ENCODE measurements at places on chromosomes 12 and 14.

- H3K27ac ChIP-seq: no peak overlapping the region
- DNase-seq: no peak
- peaks cover 11% of the 10 kb centered on the region for H3K27me3 ChIP-seq
- no peaks in the 10 kb centered on the region for H3K36me3 ChIP-seq
- H3K4me1 ChIP-seq: peaks cover under 1% of the 10 kb centered on the region
- H3K4me3 ChIP-seq: peak overlapping the region; percentile 30
Measured at GRCh38 chr14:53946404-53947093, 10.1 kb downstream of the BMP4 start.

DNA sequence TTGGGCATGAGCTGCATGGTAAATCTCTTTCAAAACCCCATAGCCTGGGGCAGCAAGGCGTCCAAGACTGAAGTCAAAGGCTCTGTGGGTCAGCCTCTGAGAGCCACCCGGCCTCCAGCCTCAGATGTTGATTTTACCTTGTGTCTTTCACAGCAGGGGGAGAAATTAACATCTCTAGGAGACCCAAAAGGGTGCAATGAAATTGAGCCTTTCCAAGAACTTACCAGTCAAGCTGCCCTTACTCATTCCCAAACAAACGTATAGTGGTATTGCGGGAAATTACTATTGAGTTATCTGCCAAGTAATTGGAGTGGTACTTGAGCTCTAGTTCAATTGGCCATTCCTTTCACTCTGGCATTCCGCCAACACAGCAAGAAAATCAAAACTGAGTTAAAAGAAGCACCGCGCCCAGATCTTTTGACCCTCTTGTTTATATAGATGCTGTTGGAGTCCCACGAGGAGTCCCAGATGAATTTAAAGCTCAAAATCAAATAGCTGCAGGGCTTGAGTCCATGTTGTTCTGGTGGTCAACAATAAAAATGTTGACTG lies 380.7 kb upstream of the SYT1 start:
- H3K4me3 ChIP-seq: no peak overlapping the region
- H3K27ac ChIP-seq: no peak overlapping the region
- no peaks in the 10 kb centered on the region for H3K36me3 ChIP-seq
- H3K27me3 ChIP-seq: peaks cover 3% of the 10 kb centered on the region

GRCh38 chr14:101898416-101898815 lies 66.0 kb upstream of the DYNC1H1 start:
- peaks cover 96% of the 10 kb centered on the region for H3K36me3 ChIP-seq
- no peak for DNase-seq
- H3K4me1 ChIP-seq: peaks cover 10% of the 10 kb centered on the region

DNA sequence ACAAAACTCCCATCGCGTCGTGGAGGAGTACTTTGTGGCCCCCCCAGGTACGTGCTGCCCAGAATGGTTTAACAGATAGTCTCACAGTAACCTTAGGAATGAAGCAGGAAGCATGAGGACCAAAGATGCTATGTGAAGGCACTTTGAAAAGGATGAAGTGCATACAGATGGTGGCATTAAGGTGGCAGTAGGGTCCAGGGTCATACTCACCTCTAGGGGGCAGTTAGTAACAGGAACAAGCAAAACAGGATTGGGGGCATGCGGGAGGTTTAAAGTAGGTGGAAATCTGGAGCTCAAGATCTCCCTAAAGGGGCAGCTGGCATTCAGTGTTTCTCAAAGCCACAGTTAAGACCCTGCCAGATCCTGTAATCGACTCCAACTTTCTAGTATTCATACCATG lies 10.9 kb downstream of the GATC start:
- no peaks in the 10 kb centered on the region for H3K27me3 ChIP-seq
- H3K4me1 ChIP-seq: no peaks in the 10 kb centered on the region
- H3K36me3 ChIP-seq: peaks cover 11% of the 10 kb centered on the region
- no peak overlapping the region for H3K4me3 ChIP-seq
- no peak for DNase-seq

DNA sequence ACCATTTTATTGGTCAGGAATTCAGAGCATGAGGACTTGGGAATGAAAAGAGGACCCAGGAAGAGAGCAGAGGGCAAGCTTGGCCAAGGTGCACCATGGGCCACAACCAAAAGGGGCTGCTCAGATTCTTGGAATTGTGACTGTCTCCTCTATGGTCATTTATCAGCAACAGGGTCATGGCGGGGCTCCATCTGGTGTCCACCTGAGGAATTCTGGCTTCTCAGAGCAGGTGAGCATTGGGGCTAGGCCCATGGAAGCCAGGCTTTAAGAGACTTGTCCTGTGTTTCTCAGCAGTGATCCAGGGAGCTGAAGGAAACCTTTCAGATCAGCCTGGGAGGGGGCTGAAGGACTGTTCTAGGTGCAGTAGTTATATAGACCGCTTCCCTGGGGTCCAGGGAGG lies 2.6 kb upstream of the RIN3 start:
- peaks cover 9% of the 10 kb centered on the region for H3K27me3 ChIP-seq
- H3K36me3 ChIP-seq: no peaks in the 10 kb centered on the region
- H3K27ac ChIP-seq: peak overlapping the region; percentile 51
- H3K4me1 ChIP-seq: no peaks in the 10 kb centered on the region

- no peaks in the 10 kb centered on the region for H3K27me3 ChIP-seq
- no peak overlapping the region for H3K27ac ChIP-seq
- no peak overlapping the region for H3K4me3 ChIP-seq
- no peaks in the 10 kb centered on the region for H3K36me3 ChIP-seq
- H3K4me1 ChIP-seq: peaks cover 5% of the 10 kb centered on the region
Measured at GRCh38 chr12:57614178-57614947, 3.1 kb downstream of the ARHGEF25 start.

DNA sequence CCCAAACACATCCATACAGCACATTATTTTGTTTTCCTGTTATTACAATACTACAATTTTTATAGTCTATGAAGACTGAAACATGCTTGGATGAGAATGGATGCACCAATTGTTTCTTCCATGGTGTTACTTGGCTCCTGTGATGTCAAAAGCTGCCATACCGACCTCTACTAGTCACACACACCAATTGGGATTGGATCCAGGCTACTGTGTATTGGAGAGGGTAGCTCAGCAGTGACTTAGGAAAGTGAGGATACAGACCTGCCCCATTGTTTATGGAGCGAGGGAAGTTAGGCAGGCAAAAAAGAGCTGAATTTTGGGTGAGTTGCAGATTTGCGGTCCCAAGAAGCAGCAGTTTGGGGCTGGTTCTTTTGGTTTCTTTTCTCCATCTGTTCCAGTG lies 30.8 kb upstream of the AKAP6 start:
- no peak for DNase-seq
- H3K4me1 ChIP-seq: no peaks in the 10 kb centered on the region
- H3K27ac ChIP-seq: no peak overlapping the region
- H3K4me3 ChIP-seq: no peak overlapping the region
- H3K36me3 ChIP-seq: no peaks in the 10 kb centered on the region

DNA sequence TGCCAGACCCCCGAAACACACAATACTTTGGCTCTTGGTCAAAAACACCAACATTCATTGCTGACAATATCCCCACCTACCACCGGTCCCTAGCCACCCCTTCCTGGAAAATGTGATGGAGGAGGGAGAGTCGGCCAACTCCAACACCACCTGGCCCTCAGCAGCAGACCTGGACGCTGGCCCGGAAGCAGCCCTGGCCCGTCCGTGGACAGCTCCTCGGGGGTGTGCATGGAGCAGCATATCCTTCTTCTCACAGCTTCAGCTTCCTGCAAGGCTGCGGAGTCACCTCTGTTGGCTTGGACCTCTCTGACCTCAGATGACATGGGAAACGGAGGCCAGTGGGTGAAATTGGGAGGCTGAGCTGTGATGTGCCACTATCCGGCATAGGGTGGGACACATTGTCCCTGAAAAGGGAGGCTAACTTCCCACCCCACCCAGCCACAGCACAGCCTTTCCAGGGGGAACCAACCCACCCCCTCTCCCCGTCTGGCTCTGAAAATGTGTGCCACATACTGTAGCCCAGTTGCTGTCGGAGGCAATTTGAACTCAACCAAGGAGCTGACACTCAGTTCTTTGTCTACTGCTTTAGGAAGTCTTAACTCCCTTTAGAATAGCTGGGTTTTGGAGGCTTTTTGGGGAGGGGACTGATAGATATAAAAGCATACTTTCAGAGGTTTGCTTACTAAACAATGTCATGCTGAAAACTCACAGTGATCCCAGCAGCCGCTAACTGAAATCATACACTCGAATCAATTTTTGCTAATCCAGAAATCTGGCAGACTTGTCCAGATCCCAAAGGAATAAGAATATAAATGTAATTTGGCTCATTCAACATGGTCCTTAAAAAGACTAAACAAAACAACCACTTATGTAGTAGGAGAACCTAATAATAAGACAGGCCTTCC lies 43.1 kb upstream of the LTA4H start:
- no peaks in the 10 kb centered on the region for H3K27me3 ChIP-seq
- H3K4me3 ChIP-seq: no peak overlapping the region
- H3K27ac ChIP-seq: no peak overlapping the region
- H3K36me3 ChIP-seq: no peaks in the 10 kb centered on the region

- DNase-seq: no peak
- no peaks in the 10 kb centered on the region for H3K27me3 ChIP-seq
- no peaks in the 10 kb centered on the region for H3K36me3 ChIP-seq
- H3K27ac ChIP-seq: no peak overlapping the region
- no peak overlapping the region for H3K4me3 ChIP-seq
Measured at GRCh38 chr14:71362920-71363584, 455.8 kb downstream of the PCNX1 start.

DNA sequence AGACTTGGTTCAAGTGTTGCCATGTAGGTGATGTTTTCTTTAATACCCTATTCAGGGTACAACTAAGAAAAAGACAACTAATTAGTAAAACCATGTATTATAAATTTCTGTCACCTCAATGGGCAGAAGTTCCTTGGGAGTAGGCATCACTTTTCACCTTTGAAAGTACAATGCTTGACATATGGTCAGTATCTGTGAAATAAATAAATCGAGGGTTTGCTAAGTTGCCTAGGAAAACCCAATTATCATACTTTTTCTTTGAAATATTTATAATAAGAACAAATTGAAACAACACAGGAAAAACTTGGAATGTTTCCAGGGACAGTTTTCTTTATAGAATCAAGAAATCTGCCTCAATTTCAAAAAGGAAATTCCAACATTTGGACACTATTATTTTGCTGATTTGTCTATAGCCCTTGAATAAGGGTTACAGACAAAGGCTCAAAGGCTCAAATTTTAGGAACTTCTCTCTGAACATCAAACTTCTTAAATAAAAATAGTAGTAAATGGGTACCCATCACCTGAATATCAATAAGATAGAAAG lies 13.7 kb downstream of the FGD6 start:
- H3K27ac ChIP-seq: no peak overlapping the region
- DNase-seq: no peak
- H3K27me3 ChIP-seq: no peaks in the 10 kb centered on the region
- no peak overlapping the region for H3K4me3 ChIP-seq
- no peaks in the 10 kb centered on the region for H3K36me3 ChIP-seq
- peaks cover 10% of the 10 kb centered on the region for H3K4me1 ChIP-seq

DNA sequence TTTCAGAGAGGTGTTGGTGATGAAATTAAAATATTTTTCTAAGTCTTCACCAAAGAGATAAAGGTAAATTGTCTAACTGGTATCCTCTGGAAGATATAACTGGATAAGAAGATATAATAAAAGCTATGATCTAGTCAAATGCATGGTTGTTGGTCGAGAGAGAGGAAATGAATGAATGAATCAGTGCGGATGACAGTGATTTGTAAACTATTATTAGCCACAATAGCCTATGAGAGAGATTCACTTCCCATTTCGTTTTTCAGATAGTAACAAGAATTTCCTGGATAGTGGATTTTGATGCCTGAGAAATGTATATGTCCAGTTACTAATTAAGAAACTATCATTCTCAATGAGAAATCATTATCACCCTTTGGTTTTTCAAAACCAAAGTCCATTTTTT lies 63.1 kb downstream of the HEATR5A start:
- no peak for DNase-seq
- H3K27me3 ChIP-seq: no peaks in the 10 kb centered on the region
- no peaks in the 10 kb centered on the region for H3K36me3 ChIP-seq
- peaks cover 20% of the 10 kb centered on the region for H3K4me1 ChIP-seq

GRCh38 chr12:111226680-111227079 lies 142.2 kb downstream of the PHETA1 start:
- H3K27ac ChIP-seq: no peak overlapping the region
- no peak overlapping the region for H3K4me3 ChIP-seq
- no peak for DNase-seq

DNA sequence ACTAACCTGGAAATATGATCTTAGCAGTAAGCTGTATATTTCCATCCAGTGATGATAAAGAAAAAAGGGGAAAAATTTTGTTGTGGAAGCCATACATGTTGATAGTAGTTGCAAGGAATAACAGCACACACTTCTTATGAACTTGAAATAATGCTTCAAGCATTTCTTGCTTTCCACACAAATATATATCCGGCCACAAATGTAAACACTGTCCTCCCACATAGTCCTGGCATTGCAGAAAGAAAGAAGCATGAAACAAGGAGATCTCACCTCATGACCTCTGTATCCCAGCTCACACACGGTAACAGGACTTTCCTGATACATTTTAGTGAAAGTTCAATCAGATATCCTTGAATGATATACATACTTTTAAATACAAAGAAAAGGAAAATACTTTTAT lies 56.0 kb downstream of the LLPH start:
- H3K27ac ChIP-seq: no peak overlapping the region
- H3K4me1 ChIP-seq: no peaks in the 10 kb centered on the region
- no peaks in the 10 kb centered on the region for H3K36me3 ChIP-seq
- H3K4me3 ChIP-seq: no peak overlapping the region
- DNase-seq: no peak

DNA sequence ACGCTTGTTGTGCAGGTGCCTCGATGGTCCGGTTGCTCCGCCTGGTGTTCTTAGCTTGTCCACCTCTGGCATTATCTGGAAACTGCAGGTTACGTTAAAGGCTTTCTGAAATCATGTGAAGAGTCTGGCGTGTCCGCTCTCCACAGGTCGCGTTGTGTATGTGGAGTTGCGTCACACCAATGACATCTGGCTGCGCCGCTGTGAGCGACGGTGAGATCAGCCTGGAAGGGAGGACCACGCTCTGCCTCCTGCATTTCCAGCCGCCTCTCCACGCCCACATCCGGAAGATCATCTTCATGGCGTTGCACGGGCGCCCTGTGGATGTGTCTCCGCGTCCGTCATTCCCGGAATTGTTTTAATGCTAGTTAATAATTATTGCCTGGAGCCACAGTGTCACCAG lies 50.6 kb upstream of the GALNT9 start:
- H3K27ac ChIP-seq: no peak overlapping the region
- H3K36me3 ChIP-seq: no peaks in the 10 kb centered on the region
- peaks cover 13% of the 10 kb centered on the region for H3K27me3 ChIP-seq
- H3K4me3 ChIP-seq: no peak overlapping the region
- no peak for DNase-seq
- no peaks in the 10 kb centered on the region for H3K4me1 ChIP-seq

- DNase-seq: no peak
- no peak overlapping the region for H3K27ac ChIP-seq
- no peaks in the 10 kb centered on the region for H3K36me3 ChIP-seq
- no peak overlapping the region for H3K4me3 ChIP-seq
- H3K4me1 ChIP-seq: no peaks in the 10 kb centered on the region
Measured at GRCh38 chr14:71336489-71337192, 429.4 kb downstream of the PCNX1 start.

GRCh38 chr12:67697443-67697842 lies 48.9 kb downstream of the DYRK2 start:
- H3K27ac ChIP-seq: no peak overlapping the region
- DNase-seq: no peak
- no peaks in the 10 kb centered on the region for H3K36me3 ChIP-seq
- no peaks in the 10 kb centered on the region for H3K27me3 ChIP-seq

Measured in psoas muscle (tissue), 8 donors.